ENCODE measurements at places on chromosomes 2 and 18.

- no peak for DNase-seq
These were observed 290.4 kb upstream of the RBMS1 start for GRCh38 chr2:160784034-160784433.

- no peak for DNase-seq
These were observed 749 bp downstream of the STK25 start for GRCh38 chr2:241507430-241508239.

- DNase-seq = no peak
These were observed 139.7 kb downstream of the ROCK1 start for GRCh38 chr18:20971886-20972267.

- no peak for DNase-seq
These were observed 312.0 kb downstream of the CELF4 start for GRCh38 chr18:37253394-37254235.

DNA sequence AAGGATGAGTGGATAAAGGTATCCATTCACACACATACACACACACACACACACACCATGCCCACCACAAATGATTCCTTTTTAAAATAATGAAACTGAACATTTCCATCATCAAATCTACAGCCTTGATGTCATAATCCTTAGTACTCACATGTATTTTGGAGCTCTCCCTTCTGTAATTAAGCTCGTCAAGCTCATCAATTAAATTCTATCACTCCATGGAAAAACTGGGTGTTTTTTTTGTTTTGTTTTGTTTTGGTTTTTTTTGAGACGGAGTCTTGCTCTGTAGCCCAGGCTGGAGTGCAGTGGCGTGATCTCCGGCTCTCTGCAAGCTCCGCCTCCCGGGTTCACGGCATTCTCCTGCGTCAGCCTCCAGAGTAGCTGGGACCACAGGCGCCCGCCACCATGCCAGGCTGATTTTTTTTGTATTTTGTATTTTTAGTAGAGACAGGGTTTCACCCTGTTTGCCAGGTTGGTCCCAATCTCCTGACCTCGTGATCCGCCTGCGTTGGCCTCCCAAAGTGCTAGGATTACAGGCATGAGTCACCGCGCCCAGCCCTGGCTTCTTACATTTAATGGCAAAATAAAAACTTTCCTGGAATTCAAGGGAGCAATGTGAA, 78.6 kb upstream of the RGPD4 start:
- no peak for DNase-seq

DNA sequence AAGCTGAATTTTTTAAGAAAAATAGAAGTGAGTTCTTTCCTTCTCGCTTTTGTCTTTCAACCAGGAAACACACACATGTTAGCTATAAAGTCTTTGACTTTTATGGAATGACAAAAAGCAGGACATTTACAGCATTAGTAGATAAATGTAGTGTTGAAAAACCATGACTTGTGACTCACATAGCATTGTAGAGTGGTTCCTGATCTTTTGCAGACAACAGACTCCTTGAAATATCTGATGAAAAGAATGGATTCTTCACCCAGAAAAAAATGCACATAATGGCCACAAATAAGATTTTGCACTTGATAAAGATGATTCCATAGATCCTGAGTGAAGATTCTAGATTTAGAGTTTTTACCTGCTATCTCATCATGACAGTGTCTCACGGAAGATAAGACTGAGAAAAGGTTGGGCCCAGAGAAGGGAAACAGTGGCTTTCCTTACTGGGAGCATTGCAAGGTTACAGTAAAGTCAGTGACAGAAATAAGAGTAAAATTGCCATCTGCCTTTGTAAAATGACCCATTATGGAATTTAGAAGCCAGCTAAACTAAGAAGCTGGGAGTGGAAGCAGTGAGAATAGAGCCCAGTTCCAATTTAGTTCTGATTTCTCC, 14.0 kb downstream of the SMARCAL1 start:
- DNase-seq = no peak

DNA sequence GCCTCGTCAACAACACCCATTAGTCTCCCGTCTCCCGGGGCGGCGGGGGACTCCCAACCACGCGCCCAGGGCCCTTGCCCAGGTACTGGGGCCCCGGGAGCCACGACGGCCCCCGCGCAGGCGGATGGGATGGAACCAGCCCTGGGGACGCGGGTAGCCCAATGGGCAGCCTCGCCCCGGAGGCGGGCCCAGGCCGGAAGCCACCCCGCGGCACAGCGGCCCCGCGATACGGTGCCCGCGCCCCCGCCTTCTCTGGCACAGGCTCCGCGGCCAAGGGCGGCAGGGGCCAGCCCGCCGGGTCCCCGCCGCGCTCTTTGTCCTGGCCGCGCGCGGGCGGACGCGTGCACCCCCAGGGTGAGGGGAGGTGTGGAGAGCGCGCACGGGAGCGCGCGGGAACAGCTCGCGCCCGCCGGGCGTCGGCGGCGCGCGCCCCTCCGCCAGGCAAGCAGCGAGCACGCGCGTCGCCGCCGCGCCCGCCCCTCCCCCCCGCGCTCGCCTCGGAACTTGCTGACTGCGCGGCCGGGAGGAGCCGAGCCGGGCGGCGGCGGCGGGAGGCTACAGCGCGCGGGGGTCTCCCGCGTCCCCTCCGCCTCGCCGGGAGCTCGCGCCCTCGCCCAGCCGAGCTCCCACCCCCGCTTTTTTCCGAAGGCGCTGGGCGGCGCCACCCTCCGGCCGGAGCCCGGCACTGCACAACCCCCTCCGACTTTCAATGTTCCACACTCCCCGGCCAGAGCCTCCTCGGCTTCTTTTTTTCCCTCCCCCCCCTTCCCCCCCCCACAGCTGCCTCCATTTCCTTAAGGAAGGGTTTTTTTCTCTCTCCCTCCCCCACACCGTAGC, at the start of gene UBE2E3:
Gene UBE2E3, plus strand, starts transcription at position 500 of the 837 bp plus-strand sequence. CDS start 1,438 bp downstream, outside the sequence.
- DNase-seq = peak; percentile 18

DNA sequence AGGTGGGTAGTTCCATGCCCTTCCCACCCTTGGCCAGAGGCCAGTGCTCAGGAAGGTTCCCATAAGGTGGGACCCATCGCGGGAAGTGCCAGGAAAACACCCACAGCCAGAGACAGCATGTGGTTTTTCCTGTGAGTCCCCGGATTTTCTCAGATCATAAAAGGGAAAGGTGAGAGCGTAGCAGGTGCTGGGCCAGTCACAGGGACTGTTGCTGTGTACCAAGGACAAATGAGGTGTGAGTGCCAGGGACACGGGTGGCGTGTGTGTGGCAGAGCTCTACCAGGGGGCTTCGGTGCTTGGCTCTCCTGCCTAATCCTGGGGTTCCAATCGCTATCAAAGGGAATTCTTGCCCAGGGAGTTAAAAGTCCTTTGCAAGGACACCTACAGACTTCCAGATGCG, 159.6 kb upstream of the SMAD2 start:
- DNase-seq = no peak

- DNase-seq = no peak
These were observed 31.3 kb downstream of the AAK1 start for GRCh38 chr2:69612200-69612599.

DNA sequence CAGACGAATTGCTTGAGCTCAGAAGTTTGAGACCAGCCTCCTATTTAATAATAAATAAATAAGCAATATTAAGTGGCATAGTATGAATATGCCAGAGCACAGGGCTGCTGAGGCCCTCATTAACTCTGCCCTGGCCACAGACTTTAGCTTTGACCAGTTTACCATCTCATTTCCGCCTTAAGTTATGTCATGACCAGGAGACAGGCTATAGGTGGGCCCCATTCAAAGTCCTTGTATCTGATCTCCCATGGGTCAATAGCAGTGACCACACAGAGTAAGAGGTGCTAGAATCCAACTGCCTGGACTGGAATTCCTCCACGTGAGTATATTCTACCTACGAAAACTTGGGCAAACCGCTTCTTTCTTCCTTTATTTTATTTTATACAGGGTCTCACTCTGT, 13.4 kb upstream of the ASXL2 start:
- no peak for DNase-seq

- DNase-seq = no peak
These were observed 232.9 kb upstream of the SIX3 start for GRCh38 chr2:44708661-44709000.

DNA sequence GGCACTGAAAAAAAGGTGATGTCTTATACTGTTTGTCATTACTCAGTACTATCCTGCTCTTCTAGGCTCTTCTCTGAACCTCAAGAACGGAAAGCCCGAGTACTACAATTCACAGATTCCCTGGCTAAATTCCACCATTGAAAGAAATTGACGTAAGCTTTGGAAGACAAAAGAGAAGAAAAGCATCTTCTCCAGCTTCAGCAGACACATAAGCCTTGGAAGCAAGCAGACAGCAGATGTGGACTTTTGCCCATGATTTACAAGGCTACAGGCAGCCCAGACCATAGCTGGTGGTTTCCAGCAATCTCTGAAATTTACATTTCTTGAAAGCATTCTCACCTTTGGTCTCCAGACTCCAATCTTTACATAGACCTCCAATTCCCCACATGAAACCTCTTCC, 289.0 kb downstream of the C1D start:
- DNase-seq = no peak

DNA sequence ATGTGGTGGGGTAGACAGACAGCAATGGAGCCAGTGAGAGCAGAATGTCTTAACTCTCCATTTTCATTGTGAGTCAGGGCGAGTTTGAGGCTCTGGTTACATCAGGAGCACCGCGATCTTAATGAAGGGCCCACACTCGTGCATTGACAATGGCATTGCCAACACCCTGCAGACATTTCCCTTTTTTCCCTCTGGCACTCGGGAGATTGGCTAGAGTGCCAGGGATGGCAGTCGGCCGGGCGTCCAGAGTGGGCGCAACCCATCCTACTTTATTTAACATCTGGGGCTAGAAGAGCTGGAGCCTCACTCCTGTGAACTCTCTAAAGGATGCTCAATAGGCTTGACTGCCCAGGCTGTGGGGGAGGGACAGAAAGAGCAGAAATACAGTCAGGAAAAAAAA, 9.7 kb downstream of the PROKR1 start:
- DNase-seq = no peak

DNA sequence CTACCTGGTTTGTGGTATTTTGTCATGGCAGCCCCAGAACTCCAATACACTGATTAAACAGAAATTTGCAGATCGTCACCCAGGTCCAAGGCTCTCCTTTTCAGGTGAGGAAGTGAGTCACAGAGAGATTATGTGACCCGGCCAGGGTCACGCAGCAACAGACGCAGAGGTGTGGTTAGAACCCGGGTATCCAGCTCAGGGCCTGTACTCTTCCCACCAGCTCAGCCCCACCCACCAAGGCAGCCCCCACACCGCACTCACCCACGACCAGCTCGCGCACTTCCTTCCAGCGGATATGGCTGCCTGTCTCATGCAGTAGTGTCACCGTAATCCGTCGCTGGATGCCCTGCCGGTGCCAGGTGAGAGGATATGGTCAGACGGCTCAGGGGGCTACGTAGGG, 48.1 kb downstream of the AQP12A start:
- DNase-seq = no peak

- no peak for DNase-seq
These were observed 28.0 kb downstream of the INO80C start for GRCh38 chr18:35469725-35470124.

- no peak for DNase-seq
These were observed 148.8 kb upstream of the SALL3 start for GRCh38 chr18:78830826-78831225.

DNA sequence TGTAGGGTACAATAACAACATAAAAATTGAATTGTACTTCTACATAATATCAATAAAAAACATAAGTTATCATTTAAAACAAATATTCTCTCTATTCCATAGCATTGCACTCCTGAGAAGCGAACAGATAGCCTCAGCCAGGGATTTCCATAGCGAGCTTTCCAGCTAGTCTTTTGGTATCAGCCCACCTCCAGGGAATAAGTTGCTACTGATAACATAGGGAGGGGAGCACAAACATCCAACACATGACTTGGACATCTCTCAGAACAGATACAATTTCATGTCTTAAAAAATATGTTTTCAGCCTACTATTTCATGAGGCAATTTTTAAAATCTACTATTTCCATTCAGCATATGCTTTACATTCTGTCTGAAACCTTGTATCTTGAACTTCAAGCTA, 804.4 kb upstream of the RAB6C start:
- DNase-seq = no peak

- DNase-seq = no peak
These were observed 42.1 kb downstream of the PCARE start for GRCh38 chr2:29032189-29032588.

DNA sequence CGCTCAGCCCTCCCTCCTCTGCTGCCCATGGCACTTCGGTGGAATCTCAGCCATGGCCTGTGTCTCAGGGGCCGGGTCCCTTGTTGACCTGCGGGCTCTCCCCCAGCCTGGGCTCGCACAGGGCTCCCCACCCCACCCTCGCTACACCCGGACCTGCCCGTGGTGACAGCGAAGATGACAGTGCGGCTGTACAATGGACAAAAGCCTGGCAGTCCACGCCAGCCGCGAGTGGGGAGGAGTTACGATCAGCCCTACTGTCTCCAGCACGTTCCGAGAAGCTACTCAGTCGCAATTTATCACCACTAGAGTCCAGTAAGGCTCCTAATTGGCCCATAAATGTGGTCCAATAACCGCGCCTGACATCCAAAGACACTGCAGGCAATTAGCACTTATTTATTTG, 31.6 kb downstream of the GBX2 start:
- no peak for DNase-seq

GRCh38 chr18:58392324-58393000, 236.4 kb downstream of the ALPK2 start:
- DNase-seq = no peak

GRCh38 chr2:132589111-132589830, 80.7 kb downstream of the LYPD1 start:
- no peak for DNase-seq

GRCh38 chr2:95531254-95531771, 46.8 kb upstream of the TRIM43B start:
- DNase-seq = no peak

DNA sequence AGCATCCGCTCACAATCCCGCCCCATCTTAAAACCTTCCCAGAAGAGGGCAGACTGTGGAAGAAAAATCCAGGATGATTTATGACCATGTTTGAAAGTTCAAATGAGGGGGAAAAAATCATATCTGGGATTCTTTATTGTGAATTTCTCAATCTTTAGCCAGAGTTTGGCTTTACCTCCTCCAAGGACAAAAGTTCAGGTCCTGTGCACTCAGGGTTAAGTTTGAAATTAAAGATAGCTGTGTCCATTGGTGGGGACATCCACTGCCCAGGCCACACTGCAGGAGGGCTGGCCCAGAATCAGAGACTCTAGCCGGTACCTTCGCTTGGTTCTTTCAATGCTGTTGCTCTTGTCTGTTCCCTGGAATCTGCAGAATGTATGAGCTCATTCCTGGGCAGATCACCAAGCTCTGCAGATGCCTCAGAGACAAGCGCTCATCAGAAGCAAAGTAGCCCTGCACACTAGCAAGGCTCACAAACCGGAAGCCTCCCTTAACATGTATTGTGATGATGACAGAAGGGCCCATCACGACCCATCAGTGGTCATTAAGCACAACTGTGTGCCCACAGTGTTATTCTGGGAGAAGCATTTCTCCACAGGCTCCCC, 375.3 kb upstream of the KLHL29 start:
- no peak for DNase-seq

DNA sequence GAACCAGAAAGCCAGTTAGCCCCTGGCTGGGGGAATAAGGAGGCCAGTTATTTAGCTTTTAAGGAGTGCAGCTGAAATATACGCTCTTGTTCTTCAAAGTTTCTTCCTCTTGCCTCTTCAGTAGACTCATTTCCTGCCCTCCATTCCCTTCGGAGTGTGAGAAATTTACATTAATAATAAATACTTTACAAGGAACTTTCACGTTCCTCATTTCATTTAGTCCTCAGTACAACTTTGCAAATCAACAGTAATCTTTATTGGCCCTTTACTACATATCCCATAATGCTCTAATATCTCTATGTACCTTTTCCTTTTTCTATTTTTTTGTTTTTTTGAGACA, 15.6 kb downstream of the PLCD4 start:
- DNase-seq = no peak

GRCh38 chr2:53715568-53715967, 52.0 kb upstream of the CHAC2 start:
- no peak for DNase-seq

GRCh38 chr2:70927641-70928040, 8.1 kb upstream of the ATP6V1B1 start:
- no peak for DNase-seq

Data from cortex of kidney (tissue), 1 donor.